ENCODE measurements at places on chromosomes 6 and 20.

- DNase-seq: no peak
These were observed 662 bp upstream of the CCR6 start for GRCh38 chr6:167122041-167122826.

- no peak for DNase-seq
These were observed 259.8 kb downstream of the PHACTR1 start for GRCh38 chr6:12976366-12976765.

GRCh38 chr20:50415516-50416268 lies 94.5 kb upstream of the PTPN1 start:
- DNase-seq: no peak

GRCh38 chr6:105161421-105161820 lies 18.4 kb downstream of the POPDC3 start:
- no peak for DNase-seq

- no peak for DNase-seq
These were observed 17.6 kb downstream of the EEF1A1 start for GRCh38 chr6:73503027-73503772.

DNA sequence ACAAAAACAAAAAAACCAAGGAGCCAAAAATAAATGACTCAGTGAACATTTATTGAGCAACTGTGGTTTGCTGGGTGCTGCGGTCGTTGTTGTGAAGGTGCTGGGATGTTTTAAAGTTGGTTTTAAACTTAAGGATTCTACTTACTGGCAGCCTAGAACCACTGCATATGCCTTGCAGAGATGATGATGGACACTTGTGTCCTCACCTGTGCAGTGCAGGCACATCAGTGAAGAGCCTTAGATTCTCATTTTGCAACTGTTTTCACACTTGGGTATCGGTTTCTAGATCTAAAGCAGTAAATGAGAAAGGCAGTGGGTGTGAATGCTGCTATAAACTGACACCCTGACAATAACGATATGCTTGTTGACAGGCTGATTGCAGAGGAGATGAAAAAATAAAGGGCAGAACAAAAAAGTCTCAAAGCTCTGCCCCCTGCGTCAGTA lies 68.8 kb downstream of the UTRN start:
- no peak for DNase-seq

DNA sequence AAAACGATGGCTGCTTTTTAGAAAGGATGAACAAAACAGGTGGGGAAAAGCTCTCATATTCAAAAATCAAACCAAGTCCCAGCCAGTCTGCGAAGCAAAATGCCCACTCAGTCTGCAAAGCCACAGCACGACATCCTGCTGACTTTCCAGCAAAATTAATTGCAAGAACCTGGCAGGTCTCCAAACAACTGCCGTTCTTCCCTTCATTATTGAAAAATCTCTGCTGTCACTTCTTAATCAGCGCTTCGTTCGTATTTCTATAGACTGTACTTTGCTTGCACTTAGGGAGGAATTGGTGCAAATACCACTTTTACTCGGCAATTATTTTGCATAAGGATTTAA lies 222.4 kb downstream of the CBLN4 start:
- DNase-seq: no peak

DNA sequence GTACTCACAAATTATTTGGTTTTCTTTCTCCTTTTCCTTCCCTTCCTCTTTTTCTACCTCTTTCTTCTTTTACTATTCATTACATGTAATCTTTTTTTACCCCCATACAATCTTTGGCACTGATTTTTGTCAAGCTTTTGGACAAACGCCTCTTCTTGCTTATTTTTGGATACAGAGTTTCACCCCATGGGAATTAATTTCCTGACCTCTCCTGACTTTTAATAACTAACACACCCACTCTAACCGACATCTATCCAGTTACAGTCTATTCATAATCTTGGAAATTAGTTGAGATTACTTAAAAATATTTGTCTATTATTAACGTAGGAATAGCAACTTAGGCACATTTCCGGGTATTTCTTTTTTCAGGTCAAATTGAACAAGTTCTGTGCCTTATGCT lies 101.2 kb downstream of the HDGFL1 start:
- DNase-seq: no peak

GRCh38 chr20:63254232-63254605 lies at the start of gene NKAIN4:
Gene NKAIN4 (minus strand): TSS chr20:63254463. CDS start chr20:63254450, 13 bp downstream.
- DNase-seq: no peak

DNA sequence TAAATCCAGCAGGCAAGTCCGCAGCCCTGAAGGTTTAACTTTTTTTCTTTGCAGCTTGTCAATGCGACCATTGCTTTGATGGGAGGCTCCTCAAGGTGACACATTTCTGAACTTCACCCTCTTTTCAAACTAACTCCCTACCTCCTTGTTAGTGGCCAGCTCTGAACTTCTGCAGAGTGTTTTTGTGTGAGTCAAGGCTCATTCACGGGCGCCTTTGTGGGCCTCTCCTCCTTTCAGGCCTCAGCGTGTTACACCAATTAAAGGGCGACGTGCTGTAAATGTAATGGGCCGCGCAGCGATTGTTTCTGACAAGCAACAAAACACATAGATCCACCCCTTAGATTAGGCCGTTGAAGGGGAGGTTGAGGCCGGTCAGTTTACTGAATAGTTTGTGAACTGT lies 45.5 kb upstream of the NR2E1 start:
- no peak for DNase-seq

- peak; percentile 83 for DNase-seq
These were observed 2.2 kb downstream of the BRD2 start for GRCh38 chr6:32970413-32971241.

GRCh38 chr6:51299621-51300380 lies 481.1 kb downstream of the TFAP2B start:
- DNase-seq: no peak

DNA sequence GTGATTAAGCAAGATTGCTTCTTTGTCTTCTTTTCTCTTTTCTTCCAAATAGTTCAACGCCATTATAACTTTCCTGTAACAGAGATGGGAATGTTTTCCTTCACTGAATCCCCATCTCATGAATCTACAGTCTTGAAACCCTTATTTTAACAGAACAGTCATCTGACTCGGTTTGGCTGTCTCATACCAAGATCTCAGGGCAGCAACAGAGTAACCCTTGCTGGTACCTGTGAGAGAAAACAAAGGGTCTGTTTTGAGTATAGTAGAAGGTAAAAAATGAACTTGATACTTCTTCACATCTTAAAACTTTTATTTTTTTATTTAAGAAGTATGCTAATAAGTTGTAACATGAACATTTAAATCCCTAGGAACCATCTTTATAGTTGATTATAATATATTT lies 19.6 kb upstream of the DSE start:
- no peak for DNase-seq

- DNase-seq: no peak
These were observed 232.2 kb upstream of the SULF2 start for GRCh38 chr20:48017509-48017908.

GRCh38 chr6:53109612-53110011 lies 39.0 kb downstream of the GCM1 start:
- no peak for DNase-seq

DNA sequence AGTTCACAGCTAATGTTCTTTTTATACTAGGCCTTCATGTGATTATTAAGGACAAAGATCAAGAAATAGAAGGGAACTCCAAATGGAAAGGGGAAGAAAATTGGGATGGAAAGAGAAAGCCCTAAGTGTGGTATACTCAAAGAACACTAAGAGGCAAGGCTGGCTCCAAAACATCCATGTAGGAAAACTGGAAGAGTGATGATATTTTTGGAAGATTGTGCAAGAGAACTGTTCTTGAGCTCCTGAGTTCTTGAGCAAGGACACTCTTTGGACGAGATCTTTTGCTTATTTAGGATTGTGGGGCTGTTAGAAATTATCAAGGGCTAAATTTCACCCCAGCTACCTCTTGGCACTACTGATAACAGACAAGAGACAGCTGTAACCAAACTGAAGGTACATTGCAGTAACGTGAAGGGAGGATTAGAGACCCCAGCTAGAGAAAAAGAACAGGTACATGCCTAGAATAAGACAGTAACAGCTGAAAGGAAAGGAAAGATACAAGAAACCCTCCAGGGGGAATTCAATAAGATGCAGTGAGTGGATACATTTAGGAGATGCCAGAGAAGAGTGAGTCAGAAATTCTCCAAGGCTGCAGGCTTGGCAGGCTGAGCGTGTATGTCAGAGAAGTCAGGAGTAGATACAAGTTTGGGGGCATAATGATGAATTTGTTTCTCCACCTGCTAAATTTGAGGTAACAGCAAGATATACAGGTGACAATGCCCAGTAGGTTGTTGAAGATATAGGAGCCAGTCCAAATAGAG lies 69.7 kb downstream of the CBLN4 start:
- no peak for DNase-seq

DNA sequence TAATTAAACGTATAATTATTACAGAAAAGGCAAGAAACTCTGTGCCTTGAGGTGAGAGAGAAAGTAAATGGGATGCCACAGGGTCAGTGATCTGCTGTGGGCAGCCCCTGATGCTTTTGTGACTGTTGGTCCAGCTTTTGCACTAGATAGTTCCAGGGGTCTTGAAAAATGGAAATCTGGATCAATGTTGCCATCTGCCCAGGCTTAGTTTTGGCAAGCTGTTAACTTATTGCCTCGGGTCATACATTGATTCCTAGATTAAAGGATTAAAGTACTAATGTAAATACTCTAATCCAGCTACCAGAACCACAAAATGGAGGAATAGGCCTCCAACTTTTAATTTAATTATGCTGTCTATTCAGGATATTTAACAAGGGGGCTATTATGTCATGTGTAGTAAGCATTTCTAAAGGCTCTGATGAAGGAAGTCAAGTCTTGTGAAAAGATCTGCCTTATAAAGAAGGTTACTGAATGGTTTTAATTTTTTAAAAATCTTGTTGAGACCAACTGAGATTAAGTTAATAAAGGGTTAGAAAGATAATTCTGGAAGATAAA lies 376.0 kb upstream of the HS3ST5 start:
- no peak for DNase-seq

- DNase-seq: no peak
These were observed 113.5 kb downstream of the SAMD5 start for GRCh38 chr6:147621961-147622360.

DNA sequence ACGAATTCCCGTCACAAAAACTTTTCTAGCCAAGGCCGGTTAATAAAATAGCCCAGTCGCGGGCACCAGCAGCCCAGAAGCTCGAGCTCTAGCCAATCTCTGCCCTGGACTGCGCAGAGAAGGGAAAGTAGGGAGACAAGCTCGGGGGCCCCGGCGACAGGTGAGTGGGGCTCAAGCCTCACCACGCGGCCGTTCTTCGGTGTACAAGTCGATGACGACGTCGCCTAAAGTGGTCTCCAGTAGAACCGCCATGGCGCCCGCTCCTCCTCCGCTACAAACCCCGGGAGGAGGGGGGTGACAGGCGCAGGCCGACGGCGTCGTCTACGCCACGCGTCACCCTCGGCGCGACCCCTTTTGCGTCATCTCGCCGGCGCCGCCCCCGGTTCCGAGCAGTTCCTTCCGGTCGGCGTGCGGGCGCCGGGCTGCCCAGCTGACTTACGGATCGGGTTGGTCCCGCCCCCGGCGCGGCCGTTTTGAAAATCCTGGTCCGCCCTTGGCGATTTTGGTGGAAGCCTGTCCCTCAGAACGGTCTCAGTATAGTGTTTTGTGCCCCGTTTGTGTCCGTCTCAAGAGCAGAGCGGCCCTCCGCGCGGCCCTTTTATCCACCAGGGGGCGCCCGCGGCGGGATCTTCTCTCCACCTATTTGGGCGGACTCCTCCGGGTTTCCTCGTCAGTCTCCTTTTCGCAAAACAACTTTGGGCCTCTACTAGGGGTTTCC lies at the start of gene PPIL4:
Gene PPIL4, minus strand, starts transcription at position 290 of the 718 bp plus-strand sequence. Its CDS starts 38 bp downstream, at position 252.
- DNase-seq: peak; percentile 93

DNA sequence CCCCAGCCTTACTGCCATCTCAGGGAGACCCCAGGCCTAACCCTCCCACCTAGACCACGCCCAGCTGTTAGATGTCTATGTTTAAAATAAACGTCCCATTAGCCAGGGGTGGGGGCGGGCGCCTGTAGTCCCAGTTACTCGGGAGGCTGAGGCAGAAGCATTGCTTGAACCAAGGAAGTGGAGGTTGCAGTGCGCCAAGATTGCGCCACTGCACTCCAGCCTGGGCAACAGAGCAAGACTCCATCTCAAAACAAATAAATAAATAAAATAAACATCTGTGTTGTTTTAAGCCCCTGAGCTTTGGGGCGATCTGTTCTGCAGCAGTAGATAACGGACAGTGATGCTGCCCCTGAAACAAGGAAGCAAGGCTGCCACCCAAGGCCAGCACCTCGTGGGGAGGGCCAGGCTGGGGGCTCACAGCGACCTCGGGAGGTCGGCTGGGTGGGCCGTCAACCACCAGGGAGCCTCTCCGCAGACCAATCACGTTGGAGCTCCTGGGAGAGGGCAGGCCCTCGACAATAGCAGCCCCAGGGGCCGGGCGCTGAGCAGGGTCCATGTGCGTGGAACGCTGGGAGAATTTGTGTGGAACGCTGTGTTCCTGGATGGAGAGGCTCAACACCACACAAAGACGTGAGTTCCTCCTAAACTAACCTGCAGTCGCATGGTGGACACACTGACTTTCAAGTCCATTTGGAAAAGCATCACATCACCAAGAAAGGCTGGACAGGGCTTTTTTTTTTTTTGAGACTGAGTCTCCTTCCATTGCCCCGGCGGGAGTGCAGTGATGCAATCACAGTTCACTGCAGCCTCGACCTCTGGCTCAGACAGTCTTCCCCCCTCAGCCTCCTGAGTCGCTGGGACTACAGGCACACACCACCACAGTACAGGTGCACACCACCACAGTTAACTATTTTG lies 1.0 kb upstream of the HELZ2 start:
- DNase-seq: no peak

DNA sequence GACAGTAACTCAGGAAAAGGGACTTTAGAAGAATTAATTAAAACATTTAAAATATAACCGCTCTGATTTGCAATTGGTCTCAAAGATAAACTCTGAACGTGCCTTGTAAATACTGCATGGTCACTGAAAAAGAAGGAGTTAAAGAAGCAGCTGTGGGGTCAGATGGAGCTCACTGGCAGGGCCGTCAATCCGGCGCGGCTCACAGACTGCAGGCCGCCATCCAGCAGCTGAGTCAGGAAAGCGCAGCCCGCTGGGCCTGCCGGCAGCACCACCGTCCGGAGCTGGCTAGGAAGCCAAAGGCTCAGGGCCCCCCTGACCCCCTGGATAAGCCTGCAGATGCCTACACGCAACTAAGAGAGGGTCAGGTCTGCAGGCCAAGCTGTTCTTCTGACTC lies 54.2 kb upstream of the FRMD1 start:
- no peak for DNase-seq

GRCh38 chr6:167094820-167095637 lies 27.9 kb upstream of the CCR6 start:
- DNase-seq: no peak

GRCh38 chr6:16286151-16286522 lies 47.8 kb downstream of the GMPR start:
- no peak for DNase-seq

DNA sequence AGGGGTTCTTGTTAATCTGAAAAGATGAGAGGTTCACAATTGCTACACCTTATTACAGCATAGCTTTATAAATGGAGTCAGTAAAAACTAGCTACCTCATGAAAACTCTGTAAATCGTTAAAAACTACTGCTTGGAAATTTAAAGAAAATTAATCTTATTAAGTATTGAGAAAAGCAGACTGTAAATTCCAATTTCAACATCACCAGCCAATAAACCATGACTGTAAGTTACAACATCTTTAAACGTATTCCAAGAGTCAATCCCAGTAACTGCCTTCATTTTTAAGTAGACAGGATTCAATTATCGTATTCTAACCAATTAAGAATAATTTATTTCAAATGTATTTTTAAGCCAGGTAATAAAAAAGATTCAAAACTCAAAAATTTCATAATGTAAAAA lies 70.3 kb downstream of the ATG5 start:
- DNase-seq: no peak

GRCh38 chr6:38776515-38776914 lies 61.4 kb downstream of the DNAH8 start:
- DNase-seq: no peak

- no peak for DNase-seq
These were observed 82.6 kb downstream of the PROKR2 start for GRCh38 chr20:5234158-5234557.

GRCh38 chr6:74431873-74432580 lies 736.0 kb downstream of the CD109 start:
- no peak for DNase-seq

Measured in stimulated activated CD4-positive, alpha-beta T cell treated with anti-CD3 and anti-CD28 coated beads, Interleukin-2, amount 100 ng/mL, for 4 hours (primary cell).